ENCODE measurements at places on chromosomes 11 and 22. TPM values are rescaled to one million over a fixed set of nuclear protein-coding genes. Genes with fewer than 3 reads are reported as not detected.

The POU2AF3 gene
- total RNA-seq, result 0.41 TPM

The E2F8 gene
- total RNA-seq, result 0.41 TPM

The HBB gene
- 552 TPM for total RNA-seq

The CNTF gene
- 1.2 TPM for total RNA-seq

The LRRC56 gene
- total RNA-seq, result 1.2 TPM

The APOA1 gene
- not detected for total RNA-seq

The CACNA1I gene
- 5.3 TPM for total RNA-seq

The FREY1 gene
- total RNA-seq, result 1.2 TPM

The NEFH gene
- total RNA-seq, result 0.41 TPM

Data from frontal cortex (tissue), 4 donors.